ENCODE measurements at places on chromosomes 3 and 15. TPM values are rescaled to one million over a fixed set of nuclear protein-coding genes. Genes with fewer than 3 reads are reported as not detected.

The EDEM1 gene
- 42.8 TPM for total RNA-seq

The C3orf20 gene
- total RNA-seq, result not detected

The CYP8B1 gene
- not detected for total RNA-seq

The FGD5 gene
- total RNA-seq, result 127 TPM

Data from vein endothelial cell (primary cell).